Stimulated activated CD8-positive, alpha-beta memory T cell treated with anti-CD3 and anti-CD28 coated beads, Interleukin-2, amount 100 ng/mL, for 1 hour (primary cell): ENCODE measurements at places on chromosomes 16 and 17.
A peak's percentile ranks its signal among the peaks of the same experiment; 100 is the strongest.

DNA sequence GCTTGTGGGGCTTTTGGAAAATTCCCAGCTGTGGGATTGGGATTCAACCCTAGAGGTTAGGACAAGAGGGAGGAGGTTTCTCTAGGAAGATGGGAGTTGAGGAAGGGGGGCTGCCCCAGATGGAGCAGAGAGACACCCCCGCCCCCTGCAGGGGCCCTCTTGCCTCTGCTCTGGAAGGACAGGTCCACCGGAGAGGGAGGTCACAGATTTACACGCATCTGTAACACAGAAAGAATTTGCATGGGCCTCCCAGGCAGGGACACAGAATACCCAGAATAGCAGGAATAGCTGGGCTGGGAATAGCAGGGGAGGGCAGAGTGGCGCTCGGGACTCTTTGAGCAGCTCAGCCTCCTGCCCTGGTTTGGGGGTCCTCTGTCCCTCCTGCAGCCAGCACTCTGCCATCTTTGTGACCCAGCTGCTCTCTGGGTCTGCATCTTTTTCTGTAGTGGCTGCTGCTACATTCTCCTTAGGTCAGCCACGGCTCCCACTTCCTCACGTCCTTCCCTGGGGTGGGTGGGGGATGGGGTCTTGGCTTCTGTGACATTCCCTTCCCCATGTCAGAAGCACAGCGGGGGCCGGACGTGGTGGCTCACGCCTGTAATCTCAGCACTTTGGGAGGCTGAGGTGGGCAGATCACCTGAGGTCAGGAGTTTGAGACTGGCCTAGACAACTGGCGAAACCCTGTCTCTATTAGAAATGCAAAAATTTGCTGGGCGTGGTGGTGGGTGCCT, 33.9 kb upstream of the PLLP start:
- no peak for DNase-seq

GRCh38 chr17:28763804-28764266, 20.0 kb downstream of the TRAF4 start:
- DNase-seq, result peak; percentile 60

DNA sequence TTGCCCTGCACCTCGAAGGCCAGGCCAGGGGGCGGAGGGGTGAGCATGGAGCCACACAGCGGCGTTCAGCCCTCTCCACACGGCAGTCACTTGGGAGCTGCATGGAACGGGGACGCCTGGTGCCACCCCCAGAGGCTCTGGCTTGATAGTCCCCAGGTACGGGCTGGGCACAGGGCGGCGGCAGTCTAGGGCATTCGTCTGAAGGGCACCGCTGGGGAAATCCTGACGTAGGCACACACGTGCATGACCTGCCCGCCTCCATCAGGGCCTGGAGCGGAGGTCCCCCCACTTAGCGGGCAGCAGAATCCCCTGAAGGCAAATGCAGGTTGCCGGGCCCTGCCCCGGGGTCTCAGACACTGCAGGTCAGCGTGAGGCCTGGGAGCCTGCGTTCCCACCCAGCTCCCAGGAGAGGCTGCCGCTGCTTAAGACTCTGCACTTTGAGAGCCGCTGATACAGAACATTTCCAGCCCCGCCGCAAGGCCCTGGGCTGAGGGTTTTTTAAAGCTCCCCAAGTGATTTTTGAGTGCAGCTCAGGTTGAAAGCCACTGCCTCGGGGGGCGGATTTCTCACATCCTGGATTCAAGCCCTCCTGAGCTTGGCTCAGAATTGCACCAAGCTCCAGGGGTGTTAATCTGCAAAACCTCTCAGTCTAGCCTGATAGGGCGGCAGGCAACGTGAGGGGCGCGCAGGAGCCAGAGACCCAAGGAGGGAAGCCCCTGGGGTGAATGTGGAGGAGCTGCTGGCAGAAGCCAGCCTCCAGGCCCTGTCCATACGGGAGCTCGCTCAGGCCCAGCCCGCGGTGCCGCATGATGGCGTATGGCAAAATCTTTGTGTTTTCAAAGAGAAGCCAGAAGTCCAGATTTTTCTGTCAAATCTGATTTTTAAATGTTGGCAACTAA, 182.3 kb upstream of the GSE1 start:
- no peak for DNase-seq

- DNase-seq, result no peak
These were observed 40.3 kb downstream of the AP2B1 start for GRCh38 chr17:35627417-35627816.

DNA sequence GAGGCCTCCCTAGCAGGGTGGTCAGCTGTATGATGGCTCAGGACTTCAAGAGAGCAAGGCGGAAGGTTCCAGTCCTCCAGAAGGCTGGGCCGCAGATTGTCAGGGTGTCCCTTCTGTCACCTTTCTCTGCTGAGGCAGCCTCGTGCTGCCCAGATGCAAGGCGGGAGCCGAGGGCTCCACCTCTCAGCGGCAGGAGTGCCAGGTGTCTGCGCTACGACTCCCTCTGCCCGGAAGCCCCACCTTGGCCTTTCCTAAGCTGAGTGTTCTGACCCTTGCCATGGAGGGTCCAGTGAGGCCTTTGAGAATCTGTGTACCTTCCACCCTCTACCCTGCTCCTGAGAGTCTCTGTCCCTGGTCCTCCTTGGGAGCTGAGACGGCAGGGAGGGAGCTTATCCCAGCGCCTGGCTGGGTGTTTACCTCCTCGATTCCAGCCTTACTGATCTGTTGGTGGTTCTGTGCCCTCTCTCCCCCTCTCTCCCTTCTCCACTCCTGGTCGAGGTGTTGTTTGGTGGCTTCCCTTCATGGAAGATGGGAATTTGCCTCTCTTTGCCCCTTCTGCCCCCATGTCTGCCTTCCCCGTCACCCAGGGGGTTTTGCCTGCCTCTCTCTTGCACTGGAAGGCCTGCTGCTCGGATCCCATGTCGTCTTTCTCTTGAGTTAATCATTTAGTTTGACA, 2.2 kb upstream of the ZNF750 start:
- DNase-seq, result no peak
